ENCODE measurements at places on chromosomes 6 and 20.
A peak's percentile ranks its signal among the peaks of the same experiment; 100 is the strongest.

- DNase-seq, result no peak
Measured at GRCh38 chr6:137829641-137830083, 37.4 kb upstream of the TNFAIP3 start.

GRCh38 chr20:63536241-63536977 lies 767 bp downstream of the PTK6 start:
- DNase-seq, result no peak

- DNase-seq, result no peak
Measured at GRCh38 chr6:35318196-35319171, 20.9 kb downstream of the DEF6 start.

DNA sequence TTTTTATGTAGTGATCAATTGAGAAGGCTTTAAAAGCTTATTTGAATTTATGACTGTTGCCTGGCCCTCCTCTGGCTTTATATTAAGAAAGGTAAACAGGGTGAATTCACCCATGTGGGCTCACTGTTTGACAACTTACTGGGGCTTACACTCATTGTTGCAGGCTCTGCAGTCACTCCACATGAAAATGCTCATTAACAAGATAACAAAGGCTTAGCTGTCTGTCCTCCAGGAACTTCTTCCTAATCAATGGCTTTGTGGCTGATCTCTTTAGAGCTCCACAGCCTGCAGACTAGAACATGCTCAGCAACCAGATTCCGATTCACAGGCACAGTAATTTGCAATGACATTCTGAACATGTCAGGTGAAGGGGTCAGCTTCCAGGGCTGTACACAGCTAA lies 323.2 kb upstream of the MAN1A1 start:
- DNase-seq, result no peak

DNA sequence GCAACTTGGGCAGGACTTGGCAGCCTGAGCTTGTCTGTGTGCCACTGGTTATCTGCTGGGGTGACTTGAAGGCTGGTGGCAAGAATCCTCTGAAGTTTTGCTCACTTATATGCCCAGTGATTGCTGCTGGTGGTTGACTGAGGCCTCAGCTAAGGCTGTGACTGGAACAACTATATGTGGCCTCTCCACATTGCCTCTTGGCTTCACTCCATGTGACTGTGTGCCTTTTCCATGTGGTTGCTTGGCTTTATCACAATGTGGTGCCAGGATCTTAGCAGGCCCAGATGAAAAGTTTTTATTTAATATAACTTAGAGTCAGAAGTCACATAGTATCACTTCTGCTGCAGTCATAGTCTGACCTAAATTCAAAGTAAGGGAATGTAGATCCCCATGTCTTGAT lies 104.5 kb downstream of the ADAT2 start:
- no peak for DNase-seq

- DNase-seq, result no peak
Measured at GRCh38 chr20:18780385-18781130, 33.0 kb upstream of the SCP2D1 start.

DNA sequence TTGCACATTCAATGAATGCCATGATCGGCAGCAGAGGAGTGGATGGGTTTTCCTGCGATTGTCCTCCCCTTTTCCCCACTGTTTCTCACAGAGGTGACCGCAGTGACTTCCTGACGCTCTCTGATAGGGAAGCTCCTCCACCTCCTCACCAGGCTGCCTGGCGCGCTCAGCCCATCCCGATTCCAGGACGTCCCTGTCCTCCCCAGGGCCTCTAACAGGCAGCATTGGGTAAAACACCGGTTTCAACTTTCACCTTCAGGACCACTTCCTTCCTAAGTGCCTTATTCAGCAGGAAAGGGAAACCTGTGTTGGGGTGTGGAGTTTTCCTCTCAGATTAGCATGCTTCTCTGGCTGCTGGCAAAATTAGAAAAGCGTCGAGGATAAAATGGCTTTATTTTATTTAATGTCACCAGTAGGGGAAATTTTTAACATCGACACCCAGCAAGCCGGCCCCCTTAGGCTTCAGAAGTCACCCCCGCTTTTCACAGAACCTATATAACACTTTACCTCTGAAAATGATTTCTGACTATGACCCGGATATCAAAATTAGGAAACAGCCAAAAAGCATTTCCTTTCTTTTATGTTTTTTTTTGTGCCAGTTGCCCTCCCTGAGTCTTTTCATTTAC lies 570.4 kb upstream of the GJE1 start:
- DNase-seq, result peak; percentile 28

DNA sequence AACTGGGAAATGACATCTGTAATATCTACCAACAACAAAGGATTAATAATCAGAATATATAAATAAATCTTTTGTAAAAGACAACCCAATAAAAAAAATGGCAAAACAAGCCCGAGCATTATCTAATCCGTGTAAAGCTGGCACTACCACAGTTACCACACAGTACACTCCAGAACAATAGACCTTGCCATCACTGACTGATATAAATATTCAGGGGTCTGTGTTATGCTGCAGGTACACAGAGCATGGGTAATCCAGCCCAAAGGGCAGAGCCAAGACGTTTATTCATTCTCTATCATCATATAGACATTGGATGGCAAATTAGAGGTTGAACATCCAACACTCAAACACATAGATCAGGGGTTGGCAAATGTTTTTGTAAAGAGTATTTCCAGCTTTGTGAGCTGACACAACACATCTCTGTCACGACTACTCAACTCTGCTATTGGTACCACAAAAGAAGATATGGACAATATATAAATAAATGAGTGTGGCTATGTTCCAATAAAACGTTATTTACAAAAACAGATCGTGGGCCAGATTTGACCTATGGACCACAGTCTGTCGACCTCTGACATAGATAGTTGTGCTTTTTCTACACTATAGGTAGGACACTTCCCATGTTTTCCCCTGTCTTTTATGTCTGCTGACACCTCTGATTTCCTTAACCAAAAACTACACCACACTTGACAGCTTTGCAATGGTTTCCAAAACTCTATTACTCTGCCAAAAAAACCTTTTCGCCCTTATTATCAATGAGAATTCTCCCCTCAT lies 4.5 kb downstream of the NCOA6 start:
- no peak for DNase-seq

GRCh38 chr6:163554663-163555062 lies 140.1 kb downstream of the QKI start:
- peak; percentile 66 for DNase-seq

DNA sequence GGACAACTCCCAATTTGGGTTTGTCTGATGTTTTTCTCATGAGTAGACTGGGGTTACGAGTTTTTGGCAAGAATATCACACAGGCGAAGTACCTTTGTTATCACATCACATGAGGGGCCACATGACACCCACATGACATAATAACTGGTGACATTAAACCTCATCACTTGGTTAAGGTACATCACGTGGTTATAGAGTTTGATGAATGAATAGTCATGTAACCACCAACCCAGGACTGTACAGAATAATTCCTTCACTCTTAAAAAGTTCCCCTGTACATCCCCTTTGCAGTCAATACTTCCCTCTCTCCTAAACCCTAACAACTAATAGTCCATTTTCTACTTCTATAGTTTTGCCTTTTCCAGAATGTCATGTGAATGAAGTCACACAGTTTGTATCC lies 83.4 kb downstream of the REV3L start:
- DNase-seq, result no peak

- DNase-seq, result no peak
Measured at GRCh38 chr6:51684603-51685002, 402.8 kb downstream of the PKHD1 start.

DNA sequence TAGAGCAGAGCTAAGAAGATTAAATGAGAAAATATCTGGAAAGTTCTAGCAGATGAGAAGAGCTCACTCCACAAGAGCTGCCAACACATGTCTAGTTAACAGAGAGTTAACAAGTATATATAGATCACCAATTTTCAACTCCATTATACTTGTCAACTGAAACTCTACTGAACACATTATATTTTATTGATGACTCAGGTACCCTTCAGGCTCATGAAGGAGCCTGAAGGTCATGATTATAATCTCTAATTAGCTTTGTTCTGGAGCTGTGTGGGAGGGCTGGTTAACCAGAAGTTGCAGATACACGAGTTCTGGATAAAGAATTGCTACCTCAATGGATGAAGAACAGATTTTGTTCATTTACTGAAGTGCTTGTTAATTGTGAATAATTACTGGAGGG lies 42.1 kb upstream of the PTPRT start:
- DNase-seq, result no peak

GRCh38 chr20:33531047-33531877 lies 41.4 kb downstream of the CBFA2T2 start:
- no peak for DNase-seq

DNA sequence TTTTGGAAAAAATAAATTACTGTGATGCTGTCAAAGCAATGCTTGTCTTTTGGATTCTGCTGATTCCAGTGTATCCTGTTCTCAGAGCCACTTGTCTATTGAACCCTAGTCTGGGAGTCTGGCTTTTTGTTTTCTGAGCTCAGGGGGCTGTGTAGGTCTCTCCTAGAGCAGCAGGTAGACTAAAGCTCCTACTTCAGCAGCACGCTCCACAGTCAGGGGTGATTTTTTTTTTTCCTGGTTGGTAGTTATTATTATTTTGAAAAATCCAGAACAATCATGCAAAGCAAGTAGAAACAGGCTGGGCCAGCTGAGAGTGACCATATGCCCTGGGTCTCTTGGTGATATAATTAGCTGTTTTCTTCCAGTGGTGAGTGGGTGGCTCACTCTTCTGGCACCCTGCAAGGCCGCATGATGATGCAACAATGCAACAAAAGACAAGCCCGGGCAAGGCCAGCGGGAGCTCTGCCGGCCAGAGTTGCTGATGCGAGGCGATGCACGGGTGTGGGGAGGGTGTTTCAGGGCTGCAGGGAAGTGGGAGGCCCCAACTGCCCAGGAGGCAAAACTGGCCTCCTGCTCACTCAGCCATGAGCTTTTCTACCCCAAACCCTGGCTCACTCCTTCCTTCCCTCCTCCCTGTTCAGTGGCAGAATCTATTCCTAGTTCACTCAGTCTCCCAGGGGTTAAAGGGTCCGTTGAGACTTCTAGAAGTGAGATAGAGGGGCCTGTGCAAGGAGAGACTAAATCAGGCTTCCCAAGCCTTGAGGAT lies 11.5 kb upstream of the CDKN1A start:
- no peak for DNase-seq

DNA sequence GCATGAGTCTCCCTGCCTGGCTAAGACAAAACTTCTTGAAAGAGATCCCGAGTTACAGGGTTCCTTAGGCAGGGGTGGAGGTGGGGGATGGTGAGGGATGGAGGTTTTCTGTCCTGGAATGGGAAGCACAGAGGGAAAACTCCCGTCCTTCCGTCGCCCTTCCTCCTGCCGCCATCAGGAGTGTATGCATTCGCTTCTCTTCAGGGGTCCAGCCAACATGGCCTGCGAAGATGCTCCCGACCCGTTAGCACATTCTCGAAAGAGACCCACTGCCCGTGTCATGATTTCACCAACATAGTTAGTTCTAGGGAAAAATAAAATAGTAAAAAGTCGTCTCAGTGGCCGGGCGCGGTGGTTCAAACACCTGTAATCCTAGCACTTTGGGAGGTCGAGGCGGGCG lies 37.1 kb downstream of the KIF25 start:
- DNase-seq, result no peak

GRCh38 chr6:55250400-55250799 lies 76.1 kb downstream of the HCRTR2 start:
- no peak for DNase-seq

DNA sequence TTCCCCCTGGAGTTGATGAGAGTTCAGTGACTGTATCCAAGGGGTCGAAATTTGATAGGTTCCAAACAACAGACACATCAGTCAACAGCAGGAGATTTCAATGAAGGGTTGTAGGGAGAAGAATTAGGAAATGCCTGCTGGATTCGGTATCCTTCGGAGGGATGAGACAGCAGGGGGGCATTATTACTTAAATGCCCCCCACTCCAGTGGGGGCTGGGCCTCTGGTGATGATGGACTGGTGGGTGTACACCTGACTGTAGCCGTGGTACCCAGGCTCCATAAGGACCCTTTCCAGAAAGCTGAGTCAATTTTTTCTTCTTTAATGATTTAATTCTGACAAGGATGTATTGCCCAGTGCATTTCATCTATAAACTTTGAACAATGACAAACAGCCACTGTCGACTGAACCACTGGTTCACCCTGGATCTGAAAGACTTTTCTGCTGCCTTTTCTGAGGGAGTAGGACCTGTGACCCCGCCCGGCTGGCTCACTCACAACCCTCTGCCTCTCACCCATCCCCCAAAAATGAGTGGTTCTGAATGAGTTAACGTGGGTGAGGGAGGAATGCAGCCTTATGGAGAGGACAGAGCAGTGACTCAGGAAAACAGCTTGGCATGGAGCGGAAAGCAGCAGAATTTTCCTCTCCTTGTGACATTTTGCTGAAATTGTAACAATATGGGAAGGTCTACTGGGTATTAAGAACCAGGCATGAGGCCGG lies 41.0 kb downstream of the ZMYND8 start:
- DNase-seq, result no peak

- no peak for DNase-seq
Measured at GRCh38 chr20:62292108-62292507, 10.7 kb upstream of the ADRM1 start.

GRCh38 chr20:35334311-35335101 lies 42.3 kb upstream of the FAM83C start:
- DNase-seq, result no peak

GRCh38 chr20:24665741-24666191 lies 196.3 kb downstream of the SYNDIG1 start:
- DNase-seq, result no peak

DNA sequence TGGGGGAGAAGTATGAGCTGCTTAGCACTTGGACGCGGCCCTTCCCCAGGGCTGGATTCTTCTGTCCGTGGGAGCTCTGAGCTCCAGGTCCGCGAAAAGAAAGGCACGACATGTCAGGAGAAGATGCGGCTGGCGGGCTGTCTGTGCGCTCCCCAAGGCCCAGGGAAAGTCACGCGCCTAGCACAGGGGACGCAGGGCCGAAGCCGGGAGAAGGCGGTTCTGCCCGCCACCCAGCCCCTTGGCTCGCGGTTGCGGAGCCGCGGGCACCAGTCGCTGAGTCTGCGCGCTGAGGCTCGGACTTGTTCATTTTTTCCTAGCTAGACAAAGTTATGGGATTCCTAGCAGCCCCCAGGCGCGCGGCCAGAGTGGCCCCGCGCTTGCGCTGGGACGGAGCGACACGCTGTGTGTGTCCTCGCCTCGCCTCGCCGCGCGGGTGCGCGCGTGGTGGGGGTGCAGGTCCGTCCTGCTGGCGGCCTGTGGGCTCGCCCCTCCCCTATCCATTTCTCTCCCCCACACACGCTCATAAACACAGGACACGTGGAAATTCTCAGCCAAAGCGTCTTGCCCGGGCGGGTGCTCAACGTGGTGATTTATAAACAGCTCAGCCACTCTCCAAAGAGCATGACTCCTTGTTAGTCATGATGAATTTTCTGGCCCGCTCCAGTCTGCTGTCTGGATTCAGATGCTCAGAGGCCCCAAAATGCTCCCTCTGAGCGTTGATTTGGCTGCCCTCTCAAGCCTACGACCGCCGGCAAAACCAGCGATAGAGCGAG lies 1.9 kb upstream of the POU3F2 start:
- no peak for DNase-seq

- no peak for DNase-seq
Measured at GRCh38 chr20:1377341-1377871, 15.4 kb downstream of the FKBP1A start.

DNA sequence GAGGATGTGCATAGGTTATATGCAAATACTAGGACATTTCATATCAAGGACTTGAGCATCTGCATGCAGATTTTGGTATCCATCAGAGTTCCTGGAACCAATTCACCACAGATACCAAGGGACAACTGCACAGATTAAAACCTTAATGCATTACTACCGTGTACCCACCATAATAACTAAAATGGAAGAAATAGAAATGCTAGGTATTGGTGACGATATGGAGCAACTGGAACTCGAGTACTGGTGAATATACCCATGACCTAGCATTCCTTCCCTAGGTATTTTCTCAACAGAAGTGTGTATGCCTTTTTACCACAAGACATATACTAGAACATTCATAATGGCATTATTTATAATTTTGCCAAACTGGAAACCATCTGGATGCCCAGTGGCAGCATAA lies 18.5 kb downstream of the KCNS1 start:
- no peak for DNase-seq
